ENCODE measurements at places on chromosomes 1 and 21.

DNA sequence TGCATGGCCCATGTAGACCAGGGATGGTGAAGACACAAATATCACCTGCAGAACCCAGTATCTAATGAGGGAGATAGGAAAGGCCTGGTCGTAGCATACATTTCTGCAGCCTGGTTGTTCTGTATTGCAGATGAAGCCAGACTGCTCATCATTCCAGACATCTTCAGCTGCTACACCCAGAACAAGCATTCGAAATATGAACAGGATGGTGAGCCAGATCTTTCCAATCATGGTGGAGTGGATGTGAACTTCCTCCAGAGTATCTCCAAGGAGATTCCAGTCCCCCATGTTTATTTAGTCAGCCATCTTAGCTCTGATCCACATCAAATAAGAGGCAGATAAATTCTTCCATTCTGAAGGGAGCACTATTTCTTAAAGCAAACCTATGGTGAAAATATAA lies 2.7 kb upstream of the MYCBP start:
- no peak for DNase-seq

GRCh38 chr1:244614113-244614836 lies 38.7 kb upstream of the DESI2 start:
- no peak for DNase-seq

- DNase-seq: no peak
These were observed 4.1 kb upstream of the HPCA start for GRCh38 chr1:32881871-32882850.

GRCh38 chr1:5343256-5344020 lies 648.8 kb downstream of the NPHP4 start:
- DNase-seq: no peak

DNA sequence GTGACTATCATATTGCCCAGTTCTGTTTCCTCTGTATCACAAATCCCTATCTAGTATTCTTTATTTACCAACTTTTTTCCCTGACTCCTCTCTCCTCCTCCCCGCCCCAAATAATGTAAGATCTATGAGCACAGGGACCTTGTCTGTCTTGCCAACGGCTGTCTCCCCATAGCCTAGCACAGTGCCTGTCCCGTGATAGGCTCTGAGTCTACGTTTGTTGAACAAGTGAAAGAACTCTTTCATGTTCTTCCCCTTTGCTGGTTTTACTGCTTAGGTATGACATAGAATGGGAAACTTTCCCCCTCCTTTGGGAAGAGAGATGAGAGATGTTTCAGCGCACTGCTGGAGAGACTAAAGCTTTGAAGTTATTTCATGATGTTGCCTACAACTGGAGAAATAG lies 367.0 kb downstream of the PRDM2 start:
- no peak for DNase-seq

GRCh38 chr1:111204201-111204982 lies 3.9 kb upstream of the DENND2D start:
- DNase-seq: peak; percentile 67

- peak; percentile 76 for DNase-seq
These were observed 19.3 kb upstream of the SAMD11 start for GRCh38 chr1:904310-904950.

DNA sequence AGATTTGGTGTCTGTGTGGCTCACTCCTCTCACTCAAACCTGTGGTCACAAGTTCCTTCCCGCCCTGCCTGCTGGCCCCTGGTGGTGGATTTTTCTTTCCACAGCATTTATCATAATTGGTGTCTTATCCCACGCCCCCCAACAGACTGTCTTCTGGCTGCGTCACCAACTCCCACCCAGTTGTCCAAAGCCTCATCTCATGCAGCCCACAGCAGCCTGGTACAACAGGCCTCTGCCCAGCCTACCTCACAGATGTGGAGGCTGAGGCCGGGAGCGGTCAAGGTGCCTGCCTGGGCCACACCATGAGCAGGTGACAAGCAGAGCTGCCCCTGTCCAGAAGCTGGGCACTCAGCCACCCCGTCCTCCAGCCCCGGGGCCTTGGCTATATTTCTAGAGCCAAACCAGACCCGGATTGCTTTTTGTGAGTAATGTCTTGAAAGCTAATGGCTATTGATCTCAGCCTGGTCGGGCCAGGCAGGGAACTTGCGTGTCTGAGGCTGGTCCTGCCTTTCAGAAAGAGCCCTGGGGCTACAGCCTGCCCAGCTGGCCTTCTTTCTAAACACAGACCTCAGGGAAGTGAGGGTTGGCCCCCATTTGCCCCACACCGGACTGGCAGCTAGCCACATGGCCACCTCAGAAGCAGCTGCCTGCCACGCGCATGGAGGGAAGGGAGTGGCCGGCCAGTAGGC lies 2.6 kb downstream of the KCNAB2 start:
- DNase-seq: no peak

GRCh38 chr1:51794260-51794659 lies 84.3 kb downstream of the NRDC start:
- DNase-seq: no peak

Data from hematopoietic multipotent progenitor cell (in vitro differentiated cells).